Sigmoid colon (tissue), 7 donors: ENCODE measurements at places on chromosomes 12 and 14.
A peak's percentile ranks its signal among the peaks of the same experiment; 100 is the strongest.

DNA sequence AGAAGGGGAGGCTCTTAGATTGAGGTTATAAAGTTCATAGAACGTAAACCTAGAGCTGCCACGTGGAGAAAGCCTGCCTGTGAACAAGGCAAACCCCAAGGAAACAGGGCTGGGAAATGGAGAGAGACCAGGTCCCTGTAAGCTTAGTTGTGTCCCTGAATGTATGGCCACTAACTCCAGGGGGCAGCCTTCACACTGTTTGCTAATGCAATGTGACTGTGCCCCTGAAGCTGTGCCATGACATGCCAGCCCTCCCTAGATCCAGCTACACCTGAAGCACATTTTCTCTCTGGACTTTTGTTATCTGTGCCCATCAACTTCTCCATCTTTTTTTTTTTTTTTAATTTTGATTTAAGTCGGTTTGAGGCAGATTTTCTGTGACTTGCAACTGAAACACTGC, 60.6 kb upstream of the TMCC3 start:
- no peak for DNase-seq

GRCh38 chr12:1838994-1839365, 18.6 kb downstream of the LRTM2 start:
- DNase-seq, result peak; percentile 46

GRCh38 chr14:100762901-100763300, 36.2 kb downstream of the DLK1 start:
- peak; percentile 24 for DNase-seq

- DNase-seq, result peak; percentile 82
Measured at GRCh38 chr14:92456215-92457015, 57.2 kb upstream of the RIN3 start.

DNA sequence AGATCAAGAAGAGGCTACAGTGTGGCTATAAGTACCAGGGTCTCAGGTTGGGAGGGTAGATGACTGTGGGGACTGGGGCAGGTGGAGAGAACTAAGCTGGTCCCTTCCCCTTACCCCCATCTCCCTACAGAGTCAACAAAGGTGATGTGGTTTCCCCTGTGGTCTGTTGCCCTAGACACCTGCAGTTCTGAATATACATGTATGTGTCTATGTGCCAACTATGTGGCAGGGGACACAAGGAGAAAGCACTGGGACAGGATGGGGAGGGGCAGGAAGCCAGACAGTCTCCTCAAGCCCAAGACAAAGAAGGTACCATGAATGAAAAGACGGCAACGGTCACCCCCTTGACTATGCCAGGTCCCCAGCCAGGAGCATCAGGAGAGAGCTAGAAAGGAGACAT, 4.5 kb upstream of the HDAC7 start:
- DNase-seq, result no peak

DNA sequence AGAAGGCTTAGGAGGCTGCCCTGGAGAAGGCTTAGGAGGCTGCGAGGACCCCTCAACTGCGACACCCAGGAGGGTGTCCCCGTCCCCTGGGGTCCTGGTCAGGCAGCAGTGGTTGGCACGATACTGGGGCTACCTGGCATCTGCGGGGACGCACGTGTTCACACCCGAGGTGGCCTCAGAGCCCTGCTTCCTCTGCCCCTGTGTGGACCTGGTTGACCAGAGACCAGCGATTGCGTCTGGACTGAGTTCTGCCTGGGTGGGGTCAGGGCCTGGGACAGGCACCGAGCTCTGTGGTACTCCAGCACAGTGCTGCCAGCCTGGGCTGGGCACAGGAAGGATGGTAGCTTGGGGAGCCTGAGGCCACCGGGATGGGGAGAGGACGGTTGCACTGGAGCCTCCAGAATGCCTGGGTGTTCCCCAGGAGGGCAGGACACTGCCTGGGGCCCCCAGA, 735 bp downstream of the ASPG start:
- no peak for DNase-seq
